Stimulated activated CD8-positive, alpha-beta memory T cell treated with anti-CD3 and anti-CD28 coated beads, Interleukin-15, amount 100 ng/mL, for 4 hours (primary cell): ENCODE measurements at places on chromosomes 7 and 10.

DNA sequence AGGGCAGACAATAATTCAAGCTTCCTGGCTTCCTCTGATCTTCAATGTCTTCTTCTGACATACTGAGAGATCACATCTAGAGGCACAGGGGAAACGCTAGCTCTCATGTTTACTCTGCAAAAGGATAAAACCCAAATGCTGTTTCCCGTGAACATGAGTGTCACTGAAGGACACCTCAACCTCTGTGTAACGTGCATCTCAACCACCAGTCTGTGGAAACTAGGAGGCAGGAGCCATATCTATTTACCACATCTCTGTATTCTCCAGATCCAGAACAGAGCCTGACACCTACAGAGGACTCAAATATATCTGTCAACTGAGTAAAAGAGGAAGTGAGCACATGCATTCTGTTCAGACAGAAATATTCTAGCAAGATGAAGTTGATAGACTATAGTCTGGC lies 140.3 kb upstream of the TARP start:
- no peak for DNase-seq

GRCh38 chr7:105790996-105791395 lies 85.4 kb downstream of the ATXN7L1 start:
- DNase-seq = no peak

GRCh38 chr10:13053794-13054462 lies 46.0 kb upstream of the OPTN start:
- no peak for DNase-seq

DNA sequence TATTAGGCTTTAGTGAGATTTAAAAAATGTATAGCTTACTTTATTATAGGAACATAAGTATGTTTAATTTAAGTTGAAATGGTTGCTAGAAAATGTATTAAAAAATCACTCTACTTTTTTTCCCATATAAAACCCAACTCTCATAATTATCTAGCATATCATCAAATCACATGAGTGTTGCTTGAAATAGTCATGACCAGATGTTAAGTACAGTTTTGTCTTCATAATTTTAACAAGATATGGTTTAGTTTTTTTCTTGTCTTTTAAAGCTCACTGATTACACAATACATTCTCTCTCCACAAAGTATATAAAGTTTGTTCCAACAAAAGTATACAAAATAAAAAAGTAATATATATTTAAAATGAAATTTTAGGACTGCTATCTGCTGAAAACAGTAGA lies 82.8 kb downstream of the HGF start:
- no peak for DNase-seq

DNA sequence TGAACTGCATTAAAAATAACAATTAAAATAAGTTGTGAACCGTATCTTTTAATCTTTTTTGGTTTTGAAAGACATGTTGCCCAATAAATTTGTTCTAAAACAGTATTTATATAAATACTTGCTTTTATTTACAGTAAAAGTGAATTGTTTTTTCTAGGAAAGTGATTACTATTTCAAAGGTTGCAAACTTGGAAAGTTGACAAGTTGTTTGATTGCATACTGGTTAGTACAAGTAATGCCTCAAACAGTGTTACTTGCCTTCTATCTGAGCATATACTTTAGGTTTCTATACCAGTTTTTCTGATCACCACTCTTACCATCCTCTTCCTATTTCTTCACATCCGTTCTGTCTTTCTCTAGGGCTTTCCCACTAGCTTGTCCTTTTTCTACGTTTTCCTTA lies 212.6 kb downstream of the FOXP2 start:
- no peak for DNase-seq

DNA sequence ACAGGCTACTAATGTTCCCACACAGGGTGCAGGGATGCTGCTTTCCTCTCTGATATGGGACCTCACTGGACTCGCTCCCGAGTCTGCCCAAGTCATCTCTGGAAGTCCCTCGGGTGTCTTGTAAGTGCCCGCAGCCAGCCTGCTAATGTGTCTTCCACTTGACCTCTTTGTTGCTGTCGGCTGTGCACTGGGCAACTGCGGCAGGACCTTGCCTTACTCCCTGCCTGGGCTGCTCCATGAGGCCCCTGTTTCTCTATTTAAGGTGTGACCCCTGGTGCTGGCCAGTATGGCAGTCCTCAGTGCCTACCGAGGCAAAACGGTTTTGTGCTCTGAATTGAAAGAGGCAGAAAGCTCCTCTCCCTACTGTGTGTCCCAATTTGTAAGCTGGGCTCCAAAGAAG lies 88.8 kb upstream of the DUSP5 start:
- DNase-seq = no peak

DNA sequence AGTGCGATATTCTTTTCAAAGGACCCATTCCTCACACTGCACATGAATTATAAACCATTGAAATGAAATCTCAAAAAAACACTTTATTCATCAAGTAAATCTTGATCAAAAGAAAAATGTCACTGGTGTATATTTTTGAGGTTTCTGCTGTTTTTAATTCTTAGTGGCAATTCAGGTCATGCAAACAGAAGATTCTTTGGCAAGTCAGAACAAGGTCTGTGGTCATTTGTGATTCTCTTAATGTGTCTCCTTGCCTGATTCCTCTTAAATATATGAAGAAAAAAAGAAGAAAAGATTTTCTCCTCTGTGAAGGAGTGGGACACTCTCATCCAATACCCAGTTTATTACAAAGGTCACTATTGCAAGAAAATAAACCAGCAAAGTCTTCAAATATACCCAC lies 308.2 kb upstream of the BMPER start:
- DNase-seq = no peak

DNA sequence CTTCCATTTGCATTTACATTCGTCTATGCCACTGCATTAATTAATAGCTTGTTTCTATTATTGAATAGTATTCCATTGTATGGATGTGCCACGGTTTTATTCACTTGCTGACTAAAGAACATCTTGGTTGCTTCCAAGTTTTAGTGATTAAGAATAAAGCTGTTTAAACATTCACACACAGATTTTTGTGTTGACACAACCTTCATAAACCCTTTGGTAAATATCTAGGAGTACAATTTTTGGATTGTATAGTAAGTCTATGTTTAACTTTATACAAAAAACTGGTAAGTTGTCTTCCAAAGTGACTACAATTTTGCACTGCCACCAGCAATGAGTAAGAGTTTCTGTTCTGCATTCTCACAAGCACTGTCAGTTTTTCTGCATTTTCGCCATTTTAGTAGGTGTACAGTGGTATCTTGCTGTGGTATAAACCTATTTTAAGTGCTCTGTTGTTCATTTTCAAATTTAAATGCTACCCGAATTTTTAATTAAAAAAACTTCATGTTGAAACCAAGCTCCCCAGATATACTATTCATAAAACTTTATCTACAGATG lies 121.4 kb downstream of the RNF133 start:
- no peak for DNase-seq

DNA sequence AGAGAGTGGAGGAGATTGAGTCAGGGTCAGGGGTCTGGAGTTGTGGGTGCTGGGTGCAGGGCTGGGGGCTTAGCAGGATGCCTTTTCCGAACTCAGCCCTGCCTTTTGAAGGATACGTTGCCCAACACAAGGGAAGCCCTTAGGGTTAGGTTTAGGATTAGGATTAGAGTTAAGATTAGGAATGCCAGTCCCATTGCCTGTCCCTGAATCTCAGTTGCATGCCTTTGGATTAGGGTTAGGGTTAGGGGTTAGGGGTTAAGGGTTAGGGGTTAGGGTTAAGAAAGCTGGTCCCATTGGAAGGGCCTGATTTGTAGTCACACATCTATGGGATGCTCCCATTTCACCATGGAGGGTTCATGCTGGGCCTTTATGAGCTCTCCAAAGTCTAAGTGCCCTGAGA lies 20.8 kb upstream of the ZNF488 start:
- DNase-seq = no peak

GRCh38 chr10:25934621-25935139 lies 651 bp downstream of the MYO3A start:
- no peak for DNase-seq

DNA sequence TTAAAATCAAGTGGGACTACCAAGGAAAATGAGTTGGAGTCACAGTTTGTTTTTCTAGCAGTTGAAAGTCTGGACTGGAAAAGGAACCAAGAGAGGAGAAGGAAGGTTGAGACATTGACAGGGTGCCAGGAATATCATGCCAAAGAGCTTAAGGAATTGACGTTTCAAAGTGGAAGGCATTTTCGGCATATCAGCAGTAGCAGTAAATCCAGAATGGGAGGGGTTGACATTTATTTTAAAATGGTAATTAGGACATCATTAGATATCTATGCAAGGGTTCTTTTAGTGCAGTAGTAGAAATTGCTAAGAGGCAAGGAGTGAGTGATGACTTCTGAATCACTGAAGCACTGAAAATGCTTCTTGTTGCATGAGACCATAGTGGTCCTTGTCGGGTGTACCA lies 335.9 kb upstream of the PLXDC2 start:
- DNase-seq = no peak

DNA sequence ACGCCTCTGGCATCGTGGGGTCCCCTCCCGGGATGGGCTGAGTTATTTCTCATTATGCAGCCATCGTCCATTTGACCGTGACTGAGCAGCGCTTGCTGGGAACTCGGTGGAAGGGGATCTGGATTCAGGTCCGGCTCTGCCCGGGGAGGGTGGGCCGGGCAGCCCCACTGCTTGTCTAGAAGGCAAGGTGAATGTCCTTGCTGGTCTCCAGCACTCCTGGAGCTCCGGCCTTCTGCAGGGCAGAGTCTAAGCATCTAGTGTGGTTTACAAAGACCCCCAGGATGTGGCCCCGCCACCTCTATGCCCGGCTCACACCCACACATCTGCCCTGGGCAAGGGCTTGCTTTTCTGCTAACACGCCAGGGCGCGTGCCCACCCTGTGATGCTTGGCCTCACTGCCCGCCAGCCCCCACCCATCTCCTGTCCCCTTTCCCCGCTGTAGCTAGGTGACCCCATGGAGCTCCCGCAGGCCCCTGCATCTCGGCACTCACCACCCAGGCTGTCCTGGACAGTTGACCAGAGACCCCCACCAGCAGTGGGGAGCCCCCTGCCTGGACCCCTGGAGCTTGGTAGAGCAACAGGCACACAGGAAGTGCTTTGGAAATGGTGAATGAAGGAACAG lies 151.0 kb upstream of the CHST15 start:
- no peak for DNase-seq

GRCh38 chr10:78623578-78624215 lies 445.1 kb upstream of the ZMIZ1 start:
- DNase-seq = no peak

DNA sequence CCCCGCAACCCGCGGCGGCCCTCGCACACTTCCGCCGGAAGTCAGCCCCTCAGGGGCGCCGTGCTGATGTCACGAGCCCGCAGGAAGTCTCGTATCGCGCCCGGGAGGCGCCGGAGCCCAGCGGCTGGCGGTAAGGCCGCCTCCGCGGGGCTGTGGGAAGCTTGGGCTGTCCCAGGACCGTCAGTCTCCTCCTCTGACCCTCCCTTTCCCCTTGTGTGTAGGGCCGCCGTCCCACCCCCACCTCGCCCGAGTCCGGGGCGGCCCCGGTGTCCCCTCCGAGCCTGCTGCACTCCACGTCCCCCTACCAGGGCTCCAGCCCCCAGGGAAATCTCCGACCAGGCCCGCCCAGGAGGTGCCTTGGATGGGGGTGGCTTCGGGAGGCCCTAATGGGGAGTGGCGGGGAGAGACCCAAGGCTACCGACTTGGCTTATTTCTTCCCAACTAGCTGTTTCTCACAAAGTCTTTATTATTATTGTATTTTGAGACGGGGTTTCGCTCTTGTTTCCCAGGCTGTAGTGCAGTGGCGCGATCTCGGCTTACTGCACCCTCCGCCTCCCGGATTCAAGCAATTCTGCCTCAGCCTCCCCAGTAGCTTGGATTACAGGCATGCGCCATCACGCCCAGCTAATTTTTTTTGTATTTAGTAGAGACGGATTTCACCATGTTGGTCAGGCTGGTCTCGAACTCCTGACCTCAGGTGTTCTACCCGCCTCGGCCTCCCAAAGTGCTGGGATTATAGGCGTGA lies at the start of gene ZDHHC4:
Gene ZDHHC4, plus strand, starts transcription at position 86 of the 745 bp plus-strand sequence. CDS start 3,108 bp downstream, outside the sequence.
- peak; percentile 70 for DNase-seq

- DNase-seq = no peak
These were observed 502.8 kb downstream of the TCERG1L start for GRCh38 chr10:130808686-130809085.

DNA sequence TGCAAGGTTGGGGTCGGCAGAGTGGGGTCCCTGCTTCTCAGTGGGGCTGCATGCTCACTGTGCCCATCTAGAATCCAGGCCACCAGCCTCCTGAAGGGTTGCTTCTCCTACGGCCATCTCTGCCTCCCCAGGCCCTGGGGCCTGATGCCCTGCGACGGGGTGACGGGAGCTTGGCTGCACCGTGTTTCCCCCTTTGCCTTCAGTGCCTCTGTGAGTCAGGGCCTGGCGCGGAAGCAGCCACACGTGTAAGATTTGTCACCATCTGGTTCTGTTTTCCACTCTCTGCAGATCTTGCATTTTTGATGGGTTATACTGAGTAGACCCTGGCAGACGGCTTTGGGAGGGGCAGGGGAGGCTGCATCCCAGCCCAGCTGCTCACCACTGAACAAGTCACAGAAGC lies 7.2 kb downstream of the ADAMTS14 start:
- no peak for DNase-seq

- DNase-seq = no peak
These were observed 19.0 kb downstream of the CALML5 start for GRCh38 chr10:5480162-5480941.

- no peak for DNase-seq
These were observed 15.7 kb upstream of the SEMA3A start for GRCh38 chr7:84210301-84210700.

DNA sequence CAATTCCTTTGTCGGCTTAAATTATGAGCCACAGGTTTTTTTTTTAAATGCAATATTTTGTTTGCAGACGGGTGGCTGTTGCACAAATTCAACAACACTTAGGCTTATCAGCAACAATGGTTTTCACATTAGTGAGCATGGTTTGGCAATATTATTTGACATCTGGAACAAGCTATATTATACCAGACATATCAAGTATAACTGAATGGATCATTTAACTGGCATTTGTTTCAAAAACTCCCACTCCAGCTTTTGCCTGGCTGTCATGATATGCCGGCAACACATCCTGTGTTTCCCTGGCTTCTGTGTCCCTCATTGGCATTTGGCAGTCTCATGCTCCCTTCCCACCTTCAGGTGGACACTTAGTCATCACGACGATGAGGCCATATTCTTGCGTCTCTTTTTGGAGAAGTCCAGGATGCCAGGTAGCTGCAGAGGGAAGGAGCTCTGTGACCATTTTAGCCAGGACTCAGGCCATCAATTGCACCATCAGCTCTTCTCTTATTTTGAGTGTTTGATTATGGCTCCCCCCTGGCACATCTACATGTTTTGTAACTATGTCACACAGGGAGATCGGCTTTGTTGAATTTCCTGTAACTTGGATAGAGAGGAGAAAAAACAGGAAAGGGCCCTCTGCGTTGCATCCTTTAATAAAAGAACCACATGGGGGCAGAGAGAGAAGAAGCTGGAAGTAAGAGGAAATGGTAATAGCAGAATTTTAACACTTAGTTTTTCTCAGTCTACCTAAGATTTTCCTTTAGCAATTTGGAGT lies 413.9 kb downstream of the LRMDA start:
- DNase-seq = no peak

- no peak for DNase-seq
These were observed 33.3 kb downstream of the A1CF start for GRCh38 chr10:50851884-50852671.

GRCh38 chr10:110859973-110860376 lies 11.8 kb upstream of the PDCD4 start:
- DNase-seq = no peak
